ENCODE measurements at places on chromosomes 3 and 15.

GRCh38 chr3:45573591-45573990 lies 21.0 kb upstream of the LIMD1 start:
- DNase-seq = no peak

GRCh38 chr3:197023241-197023997 lies 6.2 kb downstream of the MELTF start:
- DNase-seq = peak; percentile 98

DNA sequence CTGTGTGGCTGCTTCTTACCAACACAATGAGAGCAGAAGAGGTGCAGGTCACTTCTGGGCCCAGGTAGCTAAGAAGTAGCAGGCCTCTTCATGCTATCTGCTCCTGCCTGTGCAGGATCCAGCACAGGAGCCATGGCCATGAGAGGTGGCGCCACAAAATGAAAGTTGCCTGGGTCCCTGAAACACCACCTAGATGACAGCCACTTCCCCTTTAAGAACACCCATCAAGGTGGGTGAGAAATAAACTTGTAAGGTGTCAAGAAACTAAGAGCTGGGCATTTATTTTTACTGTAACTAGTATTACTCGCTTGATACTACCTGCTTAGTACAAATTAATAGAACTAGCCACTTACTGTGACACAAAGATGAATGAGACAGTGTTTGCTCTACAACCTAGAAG lies 484.6 kb upstream of the TBL1XR1 start:
- no peak for DNase-seq

- DNase-seq = no peak
These were observed 6.7 kb downstream of the KLHL40 start for GRCh38 chr3:42691816-42692666.

- DNase-seq = no peak
These were observed 48.7 kb upstream of the WDR72 start for GRCh38 chr15:53808058-53808706.

DNA sequence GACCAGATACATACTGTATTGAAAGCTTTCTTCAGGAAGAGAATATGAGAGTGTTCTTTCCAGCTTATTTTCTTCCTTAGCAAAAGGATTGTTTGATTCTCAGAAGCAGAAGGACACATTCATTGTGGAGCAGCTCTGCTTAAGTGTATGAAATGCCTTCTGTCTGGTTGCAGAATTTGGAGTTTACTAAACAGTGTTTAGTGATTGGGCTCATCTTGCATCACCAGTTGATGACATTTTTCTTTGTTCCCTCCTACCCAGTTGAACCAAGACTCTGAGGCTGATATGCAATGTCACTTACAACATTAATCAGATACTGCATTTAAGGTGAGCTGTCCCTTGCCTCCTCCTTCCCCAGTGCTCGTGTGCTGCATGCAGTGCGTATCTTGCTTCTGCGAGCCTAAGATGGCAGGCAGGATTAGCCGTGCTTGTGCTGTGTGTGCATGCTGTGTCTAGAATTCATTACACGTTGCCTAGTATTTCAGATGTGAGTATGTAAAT lies 18.4 kb downstream of the ZBTB38 start:
- no peak for DNase-seq

GRCh38 chr3:134652886-134653630 lies 2.2 kb upstream of the KY start:
- DNase-seq = no peak

GRCh38 chr3:7340795-7341194 lies 479.9 kb downstream of the GRM7 start:
- DNase-seq = no peak

GRCh38 chr3:112900113-112900512 lies 53.4 kb upstream of the CD200R1L start:
- DNase-seq = no peak

DNA sequence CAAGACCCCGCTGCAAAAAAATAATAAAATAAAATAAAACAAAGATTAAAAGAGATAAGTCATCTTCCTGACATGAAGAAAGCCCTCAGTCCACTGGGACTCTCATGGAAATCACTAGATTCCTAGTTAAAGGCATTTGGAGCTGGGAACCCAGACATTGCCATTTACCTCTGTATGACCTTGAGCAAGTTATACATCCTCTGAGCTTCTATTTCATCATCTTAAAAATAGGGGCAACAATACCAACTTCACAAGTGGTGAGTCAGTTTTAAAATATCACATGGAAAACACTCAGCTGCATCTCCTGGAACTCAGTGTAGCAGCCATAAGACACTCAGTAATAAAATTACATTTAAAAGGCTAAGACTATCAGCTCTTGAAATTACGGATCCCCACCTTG lies 334.8 kb downstream of the ERC2 start:
- no peak for DNase-seq

DNA sequence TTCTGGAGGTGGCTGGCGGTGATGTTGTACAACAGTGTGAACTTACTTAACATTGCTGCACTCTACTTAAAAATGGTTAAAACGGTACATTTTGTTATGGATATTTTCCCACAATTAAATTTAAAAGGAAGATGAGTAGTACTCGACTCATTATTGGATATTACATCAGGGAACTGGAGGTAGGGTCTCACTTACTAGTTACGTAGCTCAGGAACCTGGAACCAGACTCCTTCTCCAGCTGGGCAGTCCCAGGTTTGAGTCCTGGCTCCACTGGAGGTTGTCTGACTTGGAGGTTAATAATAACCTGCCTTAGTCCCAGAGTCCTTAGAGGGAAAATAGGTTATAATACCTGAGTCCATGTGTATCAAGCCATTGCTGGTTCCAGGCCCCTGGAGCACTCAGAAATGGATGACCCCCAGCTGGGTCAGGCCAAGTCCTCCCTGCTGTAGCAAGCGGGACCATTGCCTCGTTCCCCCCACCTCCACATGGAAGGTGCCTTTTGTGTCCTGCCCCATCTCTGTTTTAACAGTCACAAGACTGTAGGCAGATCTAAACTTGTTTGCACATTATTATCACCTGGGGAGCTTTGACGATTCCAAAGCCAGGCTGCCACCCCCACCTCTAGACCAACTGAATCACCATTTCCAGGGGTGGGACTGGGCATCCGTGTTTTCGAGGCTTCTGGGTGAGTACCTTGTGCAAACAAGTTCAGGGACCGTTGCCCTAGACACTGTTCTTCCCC lies 126.6 kb downstream of the IGF1R start:
- DNase-seq = no peak

DNA sequence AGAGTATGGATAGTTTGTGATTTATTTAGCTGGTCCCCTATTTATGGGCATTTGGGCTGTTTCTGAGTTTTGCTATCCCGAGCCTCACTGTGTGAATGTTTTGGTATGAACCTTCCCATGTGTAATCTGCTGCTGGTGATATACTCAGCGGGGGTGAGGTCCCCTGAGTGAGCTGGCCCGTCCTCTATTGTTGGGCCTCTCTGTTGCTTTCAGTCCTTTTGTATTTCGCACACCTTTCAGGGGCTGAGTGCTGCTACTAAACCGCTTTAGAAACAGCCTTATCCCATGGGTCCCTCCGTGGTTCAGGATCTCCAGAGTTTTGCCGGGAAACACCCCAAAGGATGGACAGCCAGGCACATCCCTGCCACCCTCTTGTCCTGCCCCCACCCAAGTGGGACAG lies 94.5 kb downstream of the WNT7A start:
- no peak for DNase-seq

All from NCI-H2107 (cell line).